ENCODE measurements at places on chromosomes 7 and 10.

DNA sequence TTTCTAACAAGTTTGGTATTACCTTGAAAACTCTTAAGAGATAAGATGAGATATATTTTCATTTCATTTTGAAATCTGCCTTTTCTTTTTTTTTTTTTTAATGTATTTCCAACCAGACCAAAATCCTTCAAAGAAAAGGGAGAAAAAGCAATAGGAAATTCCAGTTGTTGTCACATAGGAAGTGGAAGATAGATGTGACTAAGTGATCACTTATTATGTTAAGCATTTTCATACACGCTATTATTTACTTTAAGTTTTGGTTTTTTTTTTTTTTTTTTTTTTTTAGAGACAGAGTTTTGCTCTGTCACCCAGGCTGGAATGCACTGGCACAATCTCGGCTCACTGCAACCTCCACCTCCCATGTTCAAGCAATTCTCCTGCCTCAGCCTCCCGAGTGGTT, 197.2 kb upstream of the FRMD4A start:
- no peak for DNase-seq

- no peak for DNase-seq
Measured at GRCh38 chr7:143248761-143249354, 14.4 kb upstream of the GSTK1 start.

DNA sequence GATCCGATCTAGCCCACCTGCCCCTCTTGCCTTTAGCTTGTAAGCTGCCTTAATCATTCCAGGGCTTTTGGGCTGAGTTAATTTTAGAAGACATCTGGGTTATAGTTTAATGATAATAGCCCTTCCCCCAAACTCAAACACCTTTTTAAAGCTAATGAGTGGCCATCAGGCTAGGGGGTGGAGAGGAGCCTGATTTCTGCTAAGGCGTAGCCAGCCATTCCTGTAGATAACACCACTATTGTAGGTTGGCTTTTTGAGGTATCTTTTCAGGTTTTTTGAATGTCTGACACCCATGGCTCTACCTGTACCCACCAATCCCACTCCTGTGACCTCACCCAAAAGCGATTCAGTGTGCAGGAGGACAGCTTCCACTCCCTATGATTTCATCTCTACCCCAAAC, 7.6 kb upstream of the SYPL1 start:
- DNase-seq: no peak

- DNase-seq: no peak
Measured at GRCh38 chr7:34165466-34165865, 260.1 kb downstream of the BMPER start.

DNA sequence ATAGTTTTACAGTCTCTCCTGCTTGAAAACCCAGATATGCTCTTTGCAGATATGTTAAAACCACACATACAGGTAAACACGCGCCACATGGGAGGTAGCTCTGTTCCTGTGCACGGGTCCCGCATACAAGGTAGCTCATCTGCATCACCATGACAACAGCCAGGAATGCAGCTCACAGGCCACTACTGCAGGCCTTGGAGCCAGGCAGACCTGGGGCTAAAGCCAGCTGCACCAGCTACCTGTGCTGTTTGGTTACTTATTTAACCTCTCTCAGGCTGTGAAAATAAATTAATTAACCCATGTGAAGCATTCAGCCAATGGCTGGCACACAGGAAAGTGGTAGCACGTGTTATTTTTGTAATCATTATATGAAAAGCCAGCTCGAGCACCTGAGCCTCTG, 428.3 kb downstream of the TNS3 start:
- DNase-seq: no peak

DNA sequence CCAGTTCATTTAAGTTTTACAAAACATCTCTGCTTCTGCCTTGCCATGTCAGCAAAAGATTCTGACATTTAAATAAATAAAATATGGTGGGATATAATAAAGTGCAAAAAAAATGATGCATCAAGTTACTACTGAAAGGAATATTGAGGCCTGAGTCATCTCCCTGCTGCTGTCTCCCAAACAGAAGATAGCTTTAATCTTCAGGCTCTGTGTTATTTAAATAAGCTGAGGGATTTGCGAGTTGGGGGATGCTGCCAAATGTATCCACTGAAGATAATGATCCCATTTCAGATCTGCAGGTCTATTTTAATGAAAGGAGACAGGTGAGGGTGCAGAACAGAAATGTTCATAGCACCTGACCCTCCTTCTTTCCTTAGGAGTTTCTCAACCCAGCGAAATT, 720.8 kb downstream of the AUTS2 start:
- DNase-seq: no peak

DNA sequence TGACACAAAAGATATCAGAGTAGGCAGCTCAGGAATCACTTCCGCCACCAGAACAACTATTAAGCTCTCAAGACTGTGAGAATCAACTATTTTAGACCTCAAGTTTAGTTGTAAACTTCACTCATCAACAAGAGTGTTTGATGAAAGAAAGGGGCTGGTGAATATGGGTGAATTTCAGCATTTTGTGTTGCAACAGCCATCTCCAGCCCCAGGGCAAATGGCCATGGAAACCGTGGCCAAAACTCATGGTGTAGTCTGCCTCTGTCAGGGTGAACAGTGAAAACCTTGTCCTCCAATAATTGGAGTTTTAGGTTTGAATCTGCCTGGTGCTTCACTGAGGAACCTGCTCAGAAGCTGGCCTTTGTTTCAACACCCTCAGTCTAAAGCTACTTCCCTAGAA, 60.0 kb downstream of the POLR1F start:
- DNase-seq: no peak

GRCh38 chr7:35801392-35802101, 690 bp downstream of the SEPTIN7 start:
- DNase-seq: peak; percentile 82

GRCh38 chr10:63576501-63576900, 55.3 kb downstream of the REEP3 start:
- no peak for DNase-seq

DNA sequence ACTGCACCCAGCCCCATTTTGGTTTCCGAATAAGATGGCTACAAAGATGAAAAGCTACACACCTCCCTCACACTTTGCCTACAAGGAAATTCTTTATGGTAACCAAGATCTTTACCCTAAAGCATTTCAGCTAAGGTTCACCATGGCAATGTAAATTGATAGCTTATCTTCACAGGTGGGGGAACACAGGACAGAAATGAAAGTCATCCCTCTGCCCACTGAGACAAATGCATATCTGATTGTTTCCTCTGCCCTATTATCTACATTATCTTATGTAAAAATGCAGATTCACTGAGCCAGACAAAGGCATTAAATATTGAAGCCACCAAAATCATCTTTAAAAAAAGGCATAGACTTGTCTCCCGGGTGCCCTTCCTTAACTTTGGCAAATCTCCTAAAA, 3.2 kb upstream of the TMEM139 start:
- DNase-seq: no peak

DNA sequence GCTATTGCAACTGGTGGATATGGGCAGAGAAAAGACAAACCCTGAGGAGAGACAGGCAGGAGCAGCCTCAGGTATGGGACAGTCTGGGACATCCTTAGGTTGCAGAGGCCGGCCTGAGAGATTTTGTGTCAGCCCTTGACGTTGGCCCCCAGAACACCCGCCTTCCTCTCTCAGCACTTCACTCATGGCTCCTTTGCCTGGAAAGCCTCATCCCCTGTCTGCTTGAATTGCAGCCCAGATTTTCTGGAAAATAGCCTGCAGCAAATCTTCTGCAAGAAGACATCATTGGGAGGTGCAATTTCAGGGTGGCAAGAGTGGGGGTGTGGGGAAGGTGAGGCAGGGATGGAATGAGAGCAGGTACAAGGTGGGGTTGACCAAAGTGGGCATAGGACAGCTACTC, 2.2 kb upstream of the FRMD4A start:
- no peak for DNase-seq

- peak; percentile 64 for DNase-seq
Measured at GRCh38 chr10:3961082-3961481, 176.1 kb upstream of the KLF6 start.

GRCh38 chr7:128055637-128056036, 24.4 kb upstream of the LRRC4 start:
- no peak for DNase-seq

GRCh38 chr10:30445711-30446110, 11.7 kb downstream of the MAP3K8 start:
- no peak for DNase-seq

GRCh38 chr10:31219306-31219705, 99.7 kb upstream of the ZEB1 start:
- no peak for DNase-seq

DNA sequence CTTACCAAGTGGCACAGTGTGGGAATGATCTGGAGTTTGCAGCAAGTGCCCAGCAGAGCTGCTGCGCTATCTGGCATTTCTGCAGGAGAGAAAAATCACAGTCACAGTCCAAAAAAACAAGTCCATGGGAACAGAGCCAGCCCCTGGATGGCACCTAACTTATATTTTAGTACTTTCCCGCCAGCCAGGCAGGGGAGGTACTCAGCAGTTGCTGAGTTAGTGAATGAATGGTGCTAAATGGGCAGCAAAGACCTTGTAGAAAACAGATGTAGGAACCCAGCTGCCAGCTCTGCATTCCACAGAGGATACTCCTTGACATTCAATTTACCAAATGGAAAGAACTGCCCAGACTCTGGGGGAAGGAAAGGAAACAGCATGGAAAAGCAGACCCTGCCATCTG, 54.5 kb downstream of the GSDME start:
- DNase-seq: no peak

GRCh38 chr7:112157072-112157471, 49.1 kb downstream of the DOCK4 start:
- DNase-seq: no peak

DNA sequence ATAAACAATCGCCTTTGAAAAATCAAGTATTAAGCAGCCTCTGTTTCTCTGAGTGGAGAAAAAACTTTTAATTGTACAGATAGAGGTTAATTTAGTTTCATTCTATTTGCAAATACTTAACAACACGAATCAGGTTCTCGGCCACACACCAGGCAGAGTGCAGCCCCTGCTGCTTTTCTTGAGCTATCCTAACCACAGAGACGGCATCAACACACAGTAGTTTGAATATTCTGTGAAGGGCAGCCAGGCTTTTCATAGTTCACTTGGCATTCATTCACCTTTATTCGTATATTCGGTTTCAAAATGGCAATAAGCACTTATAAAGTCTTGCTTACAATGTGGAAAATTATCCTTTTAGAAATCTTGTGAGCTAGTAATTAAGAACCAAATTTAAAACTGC, 5.7 kb downstream of the ADARB2 start:
- DNase-seq: no peak

- DNase-seq: peak; percentile 6
Measured at GRCh38 chr7:159112136-159113011, 32.3 kb downstream of the VIPR2 start.

DNA sequence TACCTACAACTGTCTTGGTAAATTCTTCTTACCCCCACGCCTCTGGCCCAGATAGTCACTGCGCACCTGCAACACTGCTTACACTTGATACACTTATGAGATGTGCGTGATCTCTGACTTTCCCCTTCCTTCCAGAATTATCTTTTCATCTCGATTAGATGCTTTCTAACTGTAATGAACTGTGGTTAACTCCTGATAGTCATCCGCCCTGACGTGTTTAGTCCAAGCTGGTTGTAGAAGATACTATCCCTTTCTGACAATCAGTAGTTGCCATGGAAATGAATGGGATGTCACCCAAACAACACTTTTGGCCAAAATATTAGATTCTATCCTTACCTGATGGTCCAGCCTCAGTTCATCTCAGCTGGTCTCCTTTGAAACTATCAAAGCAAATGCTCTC, 241.5 kb downstream of the ADAM12 start:
- DNase-seq: no peak

GRCh38 chr7:41992881-41993867, 243.8 kb downstream of the GLI3 start:
- no peak for DNase-seq

- no peak for DNase-seq
Measured at GRCh38 chr7:42227541-42227935, 9.5 kb downstream of the GLI3 start.
